ENCODE measurements at places on chromosomes 11 and 22.
A peak's percentile ranks its signal among the peaks of the same experiment; 100 is the strongest.

- DNase-seq = no peak
These were observed 63.8 kb upstream of the NUP50 start for GRCh38 chr22:45099961-45100360.

- DNase-seq = no peak
These were observed 50.9 kb downstream of the ARFGAP3 start for GRCh38 chr22:42805998-42806830.

DNA sequence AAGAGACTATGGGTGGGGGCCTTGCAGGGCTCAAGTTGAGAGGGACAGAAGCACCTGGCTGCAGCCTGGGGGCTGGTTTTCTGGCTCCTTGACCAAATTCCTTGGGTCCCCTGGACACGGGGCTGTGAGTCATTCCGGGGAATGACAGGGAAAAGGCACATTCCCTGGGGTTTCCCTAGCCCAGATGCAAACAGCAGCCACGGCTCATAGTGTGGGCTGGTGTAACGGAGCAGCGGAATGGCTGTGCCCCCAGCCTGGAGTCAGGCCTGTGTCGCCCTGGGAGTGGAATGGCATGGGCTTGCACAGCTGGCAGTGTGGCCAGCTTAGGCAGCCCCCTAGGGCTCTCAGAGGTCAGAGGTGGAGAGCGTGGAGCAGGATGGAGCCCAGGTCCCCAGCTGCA is 77.6 kb upstream of the KCNQ1OT1 start:
- DNase-seq = no peak

- DNase-seq = no peak
These were observed 9.2 kb downstream of the LIN7C start for GRCh38 chr11:27497284-27497866.

- DNase-seq = no peak
These were observed 199.0 kb downstream of the GRIK4 start for GRCh38 chr11:120710354-120711131.

GRCh38 chr22:18148293-18148965 is 1.5 kb upstream of the USP18 start:
- DNase-seq = no peak

- DNase-seq = peak; percentile 47
These were observed 43.2 kb upstream of the VPREB1 start for GRCh38 chr22:22201185-22201929.

GRCh38 chr22:35971456-35972119 is 57.0 kb downstream of the RBFOX2 start:
- no peak for DNase-seq

GRCh38 chr11:98453378-98453777 is 567.4 kb upstream of the CNTN5 start:
- no peak for DNase-seq

DNA sequence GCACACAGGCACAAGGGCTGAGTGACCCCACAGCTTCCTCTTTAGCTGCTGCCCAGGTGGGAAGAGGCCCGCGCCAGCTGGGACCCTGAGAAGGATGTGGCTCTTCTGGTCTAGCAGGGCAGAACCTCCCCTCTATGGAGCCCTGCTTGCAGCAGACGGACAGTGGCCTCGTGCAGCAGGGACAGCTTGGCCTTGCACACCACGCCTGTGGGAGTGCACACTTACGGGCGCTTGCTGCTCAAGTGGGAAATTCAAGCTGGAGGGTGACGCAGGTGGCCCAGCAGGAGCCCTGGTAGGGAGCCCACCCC is 971.4 kb downstream of the BRD1 start:
- DNase-seq = no peak

DNA sequence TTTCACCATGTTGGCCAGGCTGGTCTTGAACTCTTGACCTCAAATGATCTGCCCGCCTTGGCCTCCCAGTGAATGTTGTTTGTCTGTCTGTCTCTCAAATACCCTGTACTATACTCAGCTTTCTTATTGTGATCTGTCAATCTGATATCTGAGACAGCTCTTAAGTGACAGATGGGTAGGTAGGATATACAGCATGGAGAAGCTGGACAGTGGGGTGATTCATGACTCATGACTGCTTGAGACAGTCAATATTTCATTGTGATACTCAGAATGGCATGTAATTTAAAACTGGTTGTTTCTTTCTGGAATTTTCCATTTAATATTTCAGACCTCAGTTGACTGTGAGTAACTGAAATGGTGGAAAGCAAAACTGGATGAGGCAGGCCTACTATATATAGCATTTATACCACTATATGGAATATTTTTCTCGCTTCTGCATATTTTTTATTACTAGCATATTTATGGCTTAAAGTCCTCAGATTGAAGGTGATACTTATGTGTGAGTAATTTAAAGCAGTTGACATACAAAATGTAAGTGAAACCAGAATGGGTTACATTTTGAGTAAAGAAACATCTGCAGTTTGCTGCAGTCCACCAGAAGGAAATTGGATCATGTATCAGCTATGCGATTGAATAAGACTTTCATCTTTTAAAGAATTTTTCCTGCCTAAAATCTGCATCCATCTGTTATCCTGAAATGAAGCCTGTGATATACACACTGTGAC is 22.3 kb downstream of the ARHGAP42 start:
- DNase-seq = no peak

- DNase-seq = no peak
These were observed 64.0 kb upstream of the SNX19 start for GRCh38 chr11:130980071-130980862.

DNA sequence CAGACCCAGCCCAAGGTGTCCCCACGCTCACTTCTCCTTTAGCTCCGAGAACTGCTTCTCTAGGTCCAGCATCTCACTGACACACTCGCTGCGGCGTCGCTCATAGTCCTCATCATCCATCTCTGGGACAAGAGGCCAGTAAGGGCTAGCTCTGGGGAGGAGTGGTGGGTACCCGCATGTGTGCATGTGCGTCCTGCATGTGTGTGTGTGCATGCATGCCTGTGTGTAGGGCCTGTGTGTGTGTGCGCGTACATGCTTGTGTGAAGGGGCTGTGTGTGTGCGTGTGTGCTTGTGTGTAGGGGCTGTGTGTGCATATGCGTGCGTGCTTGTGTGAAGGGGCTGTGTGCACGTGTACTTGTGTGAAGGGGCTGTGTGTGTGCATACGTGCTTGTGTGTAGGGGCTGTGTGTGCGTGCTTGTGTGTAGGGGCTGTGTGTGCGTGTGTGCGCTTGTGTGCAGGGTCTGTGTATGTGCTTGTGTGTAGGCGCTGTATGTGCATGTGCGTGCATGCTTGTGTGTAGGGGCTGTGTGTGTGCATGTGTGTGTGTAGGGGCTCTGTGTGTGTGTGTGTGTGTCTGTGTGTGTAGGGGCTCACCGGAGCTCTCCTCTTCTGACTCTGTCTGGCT is 3.3 kb downstream of the BRMS1 start:
- DNase-seq = no peak

GRCh38 chr11:1943977-1944376 is 3.2 kb upstream of the MRPL23 start:
- DNase-seq = no peak

DNA sequence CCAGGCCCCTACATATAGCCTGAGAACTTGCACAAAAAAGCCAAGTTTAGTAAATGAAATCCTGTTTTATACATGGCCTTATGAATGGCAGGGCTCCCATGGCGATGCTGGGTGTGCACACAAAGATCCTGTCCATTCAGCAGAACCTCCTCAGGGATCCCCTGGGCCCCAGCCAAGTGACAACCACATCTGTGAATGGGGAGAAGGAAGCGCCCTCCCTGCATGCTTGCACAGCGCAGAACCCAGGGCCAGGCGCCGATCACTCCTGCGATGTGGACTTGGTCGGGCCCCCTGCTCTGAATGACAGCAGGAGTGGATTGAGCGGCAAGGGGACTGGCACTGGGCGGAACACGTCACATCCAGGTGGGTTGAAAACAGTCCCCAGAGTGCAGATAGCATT is 4.5 kb upstream of the CDC42EP2 start:
- DNase-seq = no peak

DNA sequence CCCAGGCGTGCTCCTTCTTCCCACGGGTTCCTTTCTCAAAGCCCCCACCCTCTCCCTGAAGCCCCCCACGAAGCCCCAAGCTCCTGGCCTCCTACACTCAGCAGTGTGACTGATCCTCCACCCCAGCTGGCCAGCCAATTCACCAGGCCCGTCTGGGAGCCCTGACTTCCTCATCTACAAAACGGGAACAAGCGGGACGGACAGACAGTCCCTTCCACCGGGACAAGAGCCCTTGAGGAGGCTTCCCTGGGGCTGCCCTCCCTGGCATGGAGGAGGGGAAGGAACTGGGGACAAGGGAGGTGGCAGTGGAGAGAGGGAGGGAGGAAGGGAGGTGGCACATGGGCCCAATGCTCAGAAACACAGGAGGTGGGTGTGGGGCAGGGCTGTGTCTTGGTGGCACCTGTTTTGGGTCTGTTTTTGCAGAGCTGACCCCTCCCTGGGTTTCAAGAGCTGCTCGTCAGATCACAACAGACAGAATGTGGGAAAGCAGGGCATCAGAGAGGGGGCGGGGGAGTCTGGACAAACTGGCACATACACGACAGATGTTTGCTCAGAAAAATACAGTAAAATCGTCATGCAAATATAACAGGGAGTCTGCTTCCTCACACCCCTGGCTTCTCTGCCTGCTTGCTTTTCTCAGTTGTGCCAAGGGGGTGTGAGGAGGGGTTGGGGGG is 56.8 kb downstream of the ELFN2 start:
- DNase-seq = no peak

GRCh38 chr11:122074022-122074421 is 42.0 kb downstream of the BLID start:
- no peak for DNase-seq

- DNase-seq = no peak
These were observed 38.0 kb downstream of the MPPED1 start for GRCh38 chr22:43449831-43450225.

GRCh38 chr11:20111871-20112270 is 48.4 kb downstream of the DBX1 start:
- DNase-seq = no peak

- no peak for DNase-seq
These were observed 1.5 kb downstream of the CHEK1 start for GRCh38 chr11:125626288-125626950.

DNA sequence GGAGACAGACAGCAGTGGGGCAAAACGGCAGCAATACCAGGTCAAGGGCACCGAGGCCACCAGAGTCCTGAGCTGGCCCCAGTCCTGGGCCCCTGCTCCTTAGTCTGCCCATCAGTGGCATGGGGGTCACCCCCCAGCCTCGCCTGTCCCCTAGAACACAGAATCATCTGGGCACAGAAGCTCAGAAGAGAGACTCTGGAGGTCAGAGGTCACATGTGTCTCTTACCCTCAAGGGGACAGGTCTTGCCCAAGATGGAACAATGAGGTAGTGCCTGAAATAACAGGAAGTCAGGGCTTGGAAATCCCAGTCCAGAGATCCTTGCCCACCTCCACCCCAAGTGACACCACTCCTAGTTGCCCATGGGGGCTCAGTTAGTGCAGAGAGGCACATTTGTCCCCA is 20.6 kb downstream of the PDE2A start:
- DNase-seq = no peak

DNA sequence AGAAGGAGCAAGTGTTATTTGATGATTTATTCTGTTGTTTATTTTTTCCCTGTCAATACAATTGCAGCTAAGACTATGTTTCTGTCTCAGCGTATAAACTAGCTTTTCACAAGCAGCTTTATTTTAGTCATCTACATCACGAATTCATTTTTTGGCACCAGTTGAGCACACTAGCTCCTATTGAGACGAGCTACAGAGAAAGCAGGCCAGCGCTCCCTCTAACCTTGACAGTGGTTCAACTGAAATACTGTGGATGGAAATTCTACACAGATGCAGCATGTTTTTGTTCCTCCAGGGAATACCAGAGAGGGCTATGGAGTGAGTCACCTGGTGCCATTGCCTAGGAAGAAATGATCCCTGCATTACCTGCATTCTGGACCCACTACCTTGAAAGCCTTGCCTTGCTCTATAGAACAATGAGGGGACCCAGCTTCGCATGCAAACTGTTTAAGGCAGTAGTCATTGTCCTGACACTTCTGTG is 108.2 kb upstream of the ARHGAP42 start:
- no peak for DNase-seq

DNA sequence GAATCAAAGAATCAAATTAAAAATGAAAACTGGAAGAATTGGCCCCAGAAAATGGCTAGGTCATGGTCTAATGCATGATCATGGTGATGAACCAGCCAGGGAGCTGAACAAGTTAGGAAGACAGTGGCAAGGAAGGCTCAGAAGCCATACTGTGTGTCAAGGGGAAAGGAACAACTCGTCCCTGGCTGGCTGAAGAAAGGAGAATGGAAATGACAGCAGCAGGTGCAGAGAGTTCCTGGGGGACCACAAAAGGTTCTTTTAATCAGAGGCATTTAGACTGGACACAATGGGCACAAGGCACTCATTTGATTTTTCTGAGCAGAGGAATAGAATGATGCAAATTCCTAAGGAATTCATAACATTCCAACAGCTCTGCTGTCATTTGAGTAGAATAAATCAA is 209.9 kb downstream of the LARGE1 start:
- no peak for DNase-seq

- DNase-seq = no peak
These were observed 134.8 kb downstream of the LARGE1 start for GRCh38 chr22:33785283-33785968.

- DNase-seq = no peak
These were observed 33.4 kb downstream of the KCNQ1OT1 start for GRCh38 chr11:2666401-2666741.

- DNase-seq = no peak
These were observed 912.8 kb downstream of the DLG2 start for GRCh38 chr11:84714316-84714780.

DNA sequence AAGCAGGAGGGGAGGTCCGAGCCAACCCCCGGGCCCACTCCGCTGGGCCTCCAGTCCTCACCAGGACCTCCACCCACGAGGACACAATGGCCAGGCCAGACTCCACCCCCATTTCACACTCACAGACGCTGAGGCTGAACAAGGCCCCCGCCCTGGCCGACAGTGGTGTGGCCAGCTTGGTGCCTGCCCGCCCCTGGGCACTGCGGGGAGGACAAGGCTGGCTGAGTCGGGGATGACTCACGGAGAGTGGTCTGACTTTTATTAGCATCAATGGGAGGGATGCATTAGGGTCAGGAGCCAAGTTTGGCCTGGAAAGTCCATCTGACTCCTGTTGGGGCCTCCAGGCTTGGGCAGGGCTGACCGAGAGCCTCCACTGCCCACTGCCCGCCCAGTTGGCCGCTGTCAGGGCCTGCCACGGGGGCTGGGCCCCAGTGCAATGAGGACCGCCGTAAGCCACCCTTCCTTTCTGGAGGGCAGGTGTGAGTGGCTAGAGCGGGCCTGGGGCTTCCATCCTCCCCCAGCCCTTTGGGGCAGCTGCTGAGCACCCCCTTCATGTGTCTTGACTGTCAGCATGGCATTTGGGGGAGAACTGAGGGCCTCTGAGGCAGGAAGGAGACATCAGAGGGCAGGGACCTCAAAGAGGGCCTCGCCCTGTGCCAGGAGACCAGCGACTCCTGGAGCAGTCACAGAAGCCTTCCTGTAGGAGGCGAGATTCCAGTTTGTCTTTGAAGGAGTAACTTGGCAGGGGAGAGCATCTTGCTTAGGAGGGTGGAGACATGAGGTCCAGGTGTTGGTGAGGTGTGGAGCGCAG is 10.6 kb downstream of the TSPAN32 start:
- no peak for DNase-seq

GRCh38 chr11:126225295-126225665 is 13.7 kb downstream of the FAM118B start:
- no peak for DNase-seq

Data from T-helper 9 cell (primary cell).